Transverse colon (tissue), 4 donors: ENCODE measurements at places on chromosomes 6 and 20.
A peak's percentile ranks its signal among the peaks of the same experiment; 100 is the strongest.

DNA sequence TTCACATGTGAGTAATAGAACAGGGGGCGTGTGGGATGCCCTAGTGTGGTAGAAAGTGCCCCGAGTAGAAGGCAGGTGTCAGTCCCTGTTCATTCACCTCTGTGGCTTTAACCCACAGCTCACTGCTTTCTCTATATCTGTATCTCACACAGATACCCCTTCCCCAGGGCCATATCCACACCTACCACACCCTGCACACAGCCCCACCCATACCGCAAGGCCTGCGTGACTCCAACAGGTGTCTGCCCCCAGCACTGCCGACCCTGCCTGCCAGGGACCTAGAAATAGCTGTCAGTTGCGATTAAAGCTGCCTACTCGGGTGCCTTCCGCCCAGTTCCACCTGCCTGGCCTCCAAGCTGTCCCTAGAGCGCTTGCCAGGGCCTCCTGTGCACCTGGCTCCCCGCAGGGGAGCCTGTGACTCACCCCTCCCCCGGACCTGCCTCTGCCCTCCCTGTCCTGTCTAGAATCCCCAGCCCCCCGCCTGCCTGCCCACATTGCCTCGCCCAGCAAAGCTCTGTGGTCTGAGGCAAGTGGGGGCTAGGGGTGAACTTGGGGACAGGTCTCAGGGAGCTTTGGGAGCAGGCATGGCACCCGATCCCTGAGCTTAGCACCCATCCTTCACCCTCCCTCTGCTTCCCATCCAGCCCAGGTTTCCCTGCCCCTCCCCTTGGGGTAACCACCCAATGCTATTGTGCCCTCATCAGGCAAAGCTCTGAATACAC, 38.3 kb upstream of the ID1 start:
- DNase-seq, result peak; percentile 44

DNA sequence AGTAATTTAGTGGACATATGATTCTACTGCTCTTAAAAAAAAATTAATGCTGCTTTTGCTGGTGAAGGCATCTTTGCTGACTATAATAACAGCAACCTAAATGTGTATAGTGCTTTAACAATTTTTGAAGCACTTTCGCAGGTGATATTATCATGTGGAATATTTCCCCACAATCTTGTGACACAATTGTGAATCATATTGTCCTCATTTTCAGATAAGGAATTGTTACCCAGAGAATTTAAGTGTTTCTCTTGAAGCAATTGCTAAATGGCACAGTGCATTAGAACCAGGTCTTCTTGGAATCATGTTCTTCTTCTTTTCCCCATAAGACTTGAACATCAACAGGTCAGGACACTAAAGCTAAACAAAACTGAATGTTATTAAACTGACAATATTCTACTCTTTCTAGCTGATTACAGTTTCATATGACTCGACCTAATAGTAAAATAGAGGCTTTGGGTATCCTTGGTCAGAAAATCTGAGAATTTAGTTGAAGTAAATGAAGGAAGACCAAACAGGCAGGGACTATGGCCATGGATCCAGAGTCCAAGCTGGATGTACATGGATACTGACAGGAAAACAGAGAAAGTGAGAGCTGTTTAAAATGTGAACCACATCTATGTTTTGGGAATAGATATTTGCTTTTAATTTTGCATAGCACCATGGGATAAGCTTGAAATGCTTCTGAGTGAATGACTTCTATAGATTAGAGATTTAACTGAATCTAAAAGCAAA, 121.8 kb upstream of the SLC35B3 start:
- DNase-seq, result no peak

- DNase-seq, result no peak
These were observed 19.3 kb downstream of the DOP1A start for GRCh38 chr6:83086751-83087150.

GRCh38 chr6:157403686-157404051, 22.7 kb downstream of the ZDHHC14 start:
- DNase-seq, result no peak

- no peak for DNase-seq
These were observed 12.2 kb downstream of the TOP1 start for GRCh38 chr20:41040855-41041254.

DNA sequence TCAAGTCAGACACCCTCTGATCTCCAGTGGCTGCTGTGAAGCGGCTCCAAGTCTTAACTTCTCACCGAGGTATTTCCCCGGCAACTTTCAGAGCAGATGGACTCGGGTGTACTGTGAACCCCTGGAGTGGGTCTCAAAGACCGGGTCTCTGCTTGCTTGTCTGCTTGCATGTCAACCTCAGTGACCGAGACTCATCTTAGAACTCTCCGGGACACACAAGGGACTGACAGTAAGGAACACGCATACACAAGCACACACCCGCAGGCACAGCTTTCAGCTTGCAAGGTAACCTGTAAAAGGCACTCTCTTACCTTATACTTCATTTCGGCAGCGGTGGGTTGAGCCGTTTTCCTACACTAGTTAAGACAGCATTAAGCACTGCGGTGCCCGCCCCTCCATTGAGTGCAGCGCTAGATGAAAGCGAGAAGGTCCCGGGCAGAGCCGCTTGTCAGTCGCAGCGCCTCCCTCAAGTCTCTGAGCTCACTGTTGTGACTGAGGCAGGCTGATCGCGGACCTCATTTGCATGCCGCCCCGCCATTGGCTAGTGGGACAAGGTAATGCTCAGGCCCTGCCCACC, at the start of gene NEDD9:
TSS of gene NEDD9 (minus strand) at position 476 of the 577 bp plus-strand sequence. CDS start at position 323, 153 bp downstream.
- DNase-seq, result peak; percentile 99

- DNase-seq, result no peak
These were observed 140.4 kb downstream of the IMPG1 start for GRCh38 chr6:75932067-75932466.

DNA sequence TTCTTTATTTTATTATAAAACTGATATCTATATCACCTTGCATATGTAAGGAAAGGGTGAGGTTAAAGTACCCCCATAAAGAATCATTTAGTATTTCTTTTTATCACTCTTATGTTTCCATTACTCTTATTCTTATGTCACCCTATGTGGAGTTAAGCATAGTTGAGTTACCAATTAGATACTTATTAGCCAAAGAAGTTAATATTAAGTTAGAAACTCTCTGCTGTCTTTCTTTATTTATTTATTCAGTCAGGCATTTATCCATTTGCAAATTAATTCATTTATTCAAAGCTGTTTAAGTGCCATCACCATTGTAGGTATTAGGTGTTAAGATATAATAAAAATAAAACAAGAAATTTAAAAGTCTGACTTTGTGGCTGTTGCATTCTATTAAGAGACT, 1279.1 kb upstream of the CITED2 start:
- no peak for DNase-seq

- DNase-seq, result no peak
These were observed 578.2 kb downstream of the QKI start for GRCh38 chr6:163992701-163993100.

DNA sequence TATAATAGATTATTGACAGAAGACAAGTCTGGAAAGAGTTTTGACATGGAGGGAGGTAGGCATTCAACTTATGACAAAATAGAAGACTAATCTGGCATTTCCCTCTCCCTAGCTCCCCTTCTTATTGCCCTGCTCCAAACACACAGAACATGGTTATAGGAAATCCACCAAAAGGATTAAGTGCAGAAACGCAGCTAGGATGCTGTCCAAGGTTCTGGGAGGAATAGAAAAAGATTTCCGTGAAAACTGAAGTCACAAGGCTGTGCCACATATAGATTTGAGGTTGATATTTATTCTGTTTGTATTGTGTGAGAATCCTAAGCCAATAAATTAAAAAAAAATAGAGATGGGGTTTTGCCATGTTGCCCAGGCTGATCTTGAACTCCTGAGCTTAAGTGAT, 107.9 kb upstream of the MAP3K7 start:
- DNase-seq, result no peak

DNA sequence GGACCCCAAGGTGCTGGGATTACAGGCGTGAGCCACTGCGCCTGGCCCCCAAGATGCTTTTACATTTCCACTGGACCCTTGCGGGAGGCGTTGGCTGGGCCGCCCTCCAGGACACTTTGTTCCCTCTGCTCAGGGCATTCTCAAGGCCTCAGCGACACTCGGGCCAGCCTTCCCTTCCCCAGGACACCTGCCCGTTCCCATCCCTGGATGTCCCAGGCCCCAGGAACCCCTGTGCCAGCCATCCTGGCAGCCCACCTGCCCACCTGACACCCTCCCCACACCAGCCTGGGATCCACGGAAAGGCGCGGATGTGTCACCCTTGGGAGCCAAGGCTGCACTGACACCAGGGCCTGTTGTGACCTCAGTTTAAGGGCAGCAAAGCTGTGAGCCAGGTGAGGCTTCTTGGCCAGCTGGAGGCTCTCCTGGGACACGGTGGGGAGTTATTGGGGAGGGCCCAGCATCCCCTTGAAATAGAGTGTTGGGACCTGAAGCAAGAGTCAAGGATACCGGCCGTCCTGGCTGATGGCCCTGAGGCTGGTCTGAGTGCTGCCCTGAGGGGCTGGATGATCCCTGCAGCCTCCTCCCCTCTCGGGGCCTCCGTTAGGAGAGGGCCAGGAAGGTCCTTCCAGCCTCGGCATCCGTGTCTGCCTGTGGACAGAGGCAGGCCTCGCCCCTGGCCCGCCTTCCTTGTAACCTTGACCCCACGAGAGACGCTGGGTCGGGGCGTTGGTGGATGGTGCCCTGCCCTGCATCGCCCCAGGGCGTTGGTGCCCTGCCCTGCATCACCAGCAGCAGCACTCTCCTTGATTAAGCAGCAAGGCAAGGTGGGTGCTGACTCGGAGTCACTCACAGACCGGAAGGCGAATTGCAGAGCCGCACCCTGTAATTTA, 84.2 kb upstream of the BHLHE23 start:
- peak; percentile 22 for DNase-seq

DNA sequence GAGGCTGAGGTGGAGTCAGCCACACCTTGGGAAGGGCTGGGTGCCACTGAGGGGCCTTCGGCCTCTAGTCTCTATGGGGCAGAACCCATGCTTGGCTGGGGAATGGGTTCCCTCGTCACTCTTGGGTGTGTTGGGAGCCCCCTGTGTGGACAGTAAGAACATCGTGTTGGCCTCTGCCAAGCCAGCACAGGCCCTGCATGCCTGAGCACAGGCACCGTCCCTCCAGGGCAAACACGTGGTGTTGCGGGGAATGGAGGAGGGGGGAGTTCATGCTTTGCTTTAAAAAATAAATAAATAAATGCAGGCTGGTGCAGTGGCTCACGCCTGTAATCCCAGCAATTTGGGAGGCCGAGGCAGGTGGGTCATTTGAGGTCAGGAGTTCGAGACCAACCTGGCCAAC, 63.0 kb downstream of the EZR start:
- no peak for DNase-seq

GRCh38 chr6:53038141-53038540, 27.1 kb upstream of the FBXO9 start:
- no peak for DNase-seq

GRCh38 chr6:167396068-167396658, 71.3 kb downstream of the TTLL2 start:
- no peak for DNase-seq

DNA sequence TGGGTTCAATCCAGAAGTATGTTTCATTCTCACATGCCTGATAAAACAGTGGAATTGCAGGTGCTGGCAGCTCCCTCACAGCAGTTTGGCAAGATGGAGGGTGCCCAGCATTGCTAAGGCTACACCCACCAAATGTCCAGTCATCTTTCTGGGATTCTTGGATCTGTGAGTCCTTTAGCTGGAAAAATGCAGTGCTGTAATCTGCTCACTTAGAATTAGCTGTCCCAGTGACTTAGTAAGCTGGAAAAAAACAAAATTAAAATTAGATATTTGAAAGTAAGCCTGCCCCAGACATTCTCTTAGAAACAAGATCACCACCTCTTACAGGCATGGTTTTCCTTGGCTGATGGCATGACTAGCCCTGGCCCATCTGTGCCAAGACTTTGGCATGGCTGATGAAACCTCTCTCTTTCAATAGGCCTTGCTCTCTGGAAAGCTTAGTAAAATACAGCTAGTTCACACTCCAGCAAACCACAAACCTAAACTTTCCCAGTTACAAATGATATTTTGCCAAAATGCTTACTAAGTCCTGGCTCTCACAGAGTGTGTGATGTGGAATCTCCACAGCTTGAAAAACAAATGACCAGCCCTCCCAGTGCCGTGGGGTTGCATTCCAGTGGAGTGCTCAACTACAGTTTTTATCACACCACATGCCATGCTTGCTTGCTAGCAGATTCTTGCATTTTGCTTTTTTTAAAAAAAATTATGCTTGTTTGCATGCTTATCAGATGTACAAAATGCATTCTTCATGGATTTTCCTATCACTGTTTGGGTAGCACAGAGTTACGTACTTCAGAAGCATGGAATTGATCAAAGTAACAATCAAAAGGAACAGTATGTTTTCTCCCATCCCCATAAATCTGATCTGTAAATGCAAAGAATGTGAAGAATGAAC, 261.5 kb downstream of the EYA4 start:
- no peak for DNase-seq

DNA sequence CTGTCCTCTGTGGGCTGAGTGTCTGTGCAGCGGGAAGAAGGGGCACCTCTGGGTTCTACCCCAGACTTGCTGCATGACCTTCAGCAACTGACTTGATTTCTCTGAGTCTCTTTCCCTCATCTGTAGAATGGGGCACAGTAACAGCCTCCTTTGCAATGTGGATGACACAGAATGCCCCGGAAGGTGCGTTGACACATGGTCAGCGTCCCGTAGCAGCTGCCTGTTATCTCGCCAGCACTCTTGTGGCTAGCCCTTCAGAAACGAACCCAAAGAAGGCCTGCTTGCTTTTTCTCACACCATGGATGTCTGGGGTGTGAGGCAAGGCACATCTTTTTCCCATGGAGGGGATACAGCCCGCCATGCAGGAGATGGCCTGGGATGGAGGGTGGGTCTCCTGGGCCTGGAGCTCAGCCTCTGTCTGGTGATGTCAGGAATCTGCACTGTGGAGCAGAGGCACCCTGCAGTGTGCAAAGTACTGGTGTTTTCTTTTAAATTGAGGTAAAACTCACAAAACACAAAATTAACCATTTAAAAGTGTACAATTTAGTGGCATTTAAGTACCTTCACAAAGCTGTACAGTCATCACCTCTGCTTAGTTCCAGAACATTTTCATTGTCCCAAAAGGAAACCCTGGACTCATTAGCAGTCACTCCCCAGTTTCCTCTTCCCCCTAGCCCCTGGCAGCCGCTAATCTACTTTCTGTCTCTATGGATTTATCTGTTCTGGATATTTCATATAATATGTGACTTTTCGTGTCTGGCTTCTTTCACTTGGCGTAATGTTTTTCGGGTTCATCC, 59.8 kb upstream of the FAM83D start:
- DNase-seq, result no peak

- DNase-seq, result no peak
These were observed 213.9 kb downstream of the KCNQ5 start for GRCh38 chr6:72835749-72836148.

DNA sequence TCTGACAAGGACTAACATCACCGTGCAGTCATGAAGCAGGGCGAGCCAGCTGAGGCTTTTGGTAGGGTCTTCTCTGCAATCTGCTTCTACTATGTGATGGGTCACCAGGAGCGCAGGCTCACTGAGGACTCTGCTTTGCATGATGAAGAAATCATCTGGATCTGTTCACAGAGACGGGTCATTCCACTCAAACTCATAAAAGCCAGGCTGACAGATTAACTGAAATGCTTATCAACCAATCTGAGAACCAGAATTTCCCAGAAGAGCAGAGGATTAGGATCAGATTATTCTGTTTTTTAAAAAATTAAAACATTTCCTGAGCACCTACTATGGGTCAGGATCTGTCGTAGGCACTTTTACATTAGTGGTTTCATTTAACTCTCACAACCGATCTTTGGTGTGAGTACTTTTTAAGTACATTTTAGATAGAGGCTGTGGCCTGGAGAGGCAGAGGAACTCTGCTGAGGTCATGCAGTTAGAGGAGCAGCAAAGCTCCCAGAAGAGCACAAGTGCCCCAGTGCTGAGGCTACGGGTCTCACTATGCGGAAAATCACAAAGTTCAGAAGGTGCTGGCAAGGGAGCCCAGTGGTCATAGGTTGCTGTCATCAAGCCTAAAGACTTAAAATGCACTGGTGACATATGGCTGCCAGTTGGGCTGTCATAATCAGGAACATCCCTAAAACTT, 109.1 kb downstream of the BACH2 start:
- DNase-seq, result no peak
